HuH-7 (cell line): ENCODE measurements at places on chromosomes 16 and 17.

GRCh38 chr17:79966681-79967080, 69.0 kb downstream of the TBC1D16 start:
- DNase-seq = no peak

DNA sequence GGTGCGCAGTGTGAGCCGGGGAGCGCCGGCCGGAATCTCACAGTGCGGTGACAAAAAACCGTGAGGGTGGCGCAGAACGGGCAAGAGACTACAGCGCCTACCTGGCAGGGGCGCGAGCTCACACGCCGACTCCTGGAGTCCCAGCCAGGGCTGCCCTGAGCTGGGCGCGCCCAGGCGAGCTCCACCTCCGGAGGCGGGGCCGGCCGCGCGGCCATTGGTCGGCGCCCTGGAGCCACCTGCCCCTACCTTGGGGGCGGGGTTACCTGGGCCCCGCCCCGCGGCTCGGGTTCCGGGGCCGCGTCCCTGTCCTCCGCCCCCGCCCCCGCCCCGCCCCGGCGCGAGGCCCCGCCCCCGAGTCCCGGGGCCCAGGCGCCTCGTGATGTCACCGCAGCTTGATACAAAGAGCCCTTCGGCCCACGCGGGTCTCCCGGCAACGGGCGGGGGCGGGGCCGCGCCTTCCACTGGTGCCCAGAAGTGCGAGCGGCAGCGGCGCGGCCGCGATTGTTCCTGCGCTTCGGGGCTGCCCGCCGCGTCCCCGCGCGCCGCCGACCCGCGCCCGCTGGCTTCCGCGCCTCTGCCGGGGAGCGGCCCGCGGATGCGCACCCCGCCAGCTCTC, 96.3 kb downstream of the RAB11FIP4 start:
- DNase-seq = peak; percentile 94

- no peak for DNase-seq
These were observed 21.6 kb upstream of the MED9 start for GRCh38 chr17:17455173-17455572.

DNA sequence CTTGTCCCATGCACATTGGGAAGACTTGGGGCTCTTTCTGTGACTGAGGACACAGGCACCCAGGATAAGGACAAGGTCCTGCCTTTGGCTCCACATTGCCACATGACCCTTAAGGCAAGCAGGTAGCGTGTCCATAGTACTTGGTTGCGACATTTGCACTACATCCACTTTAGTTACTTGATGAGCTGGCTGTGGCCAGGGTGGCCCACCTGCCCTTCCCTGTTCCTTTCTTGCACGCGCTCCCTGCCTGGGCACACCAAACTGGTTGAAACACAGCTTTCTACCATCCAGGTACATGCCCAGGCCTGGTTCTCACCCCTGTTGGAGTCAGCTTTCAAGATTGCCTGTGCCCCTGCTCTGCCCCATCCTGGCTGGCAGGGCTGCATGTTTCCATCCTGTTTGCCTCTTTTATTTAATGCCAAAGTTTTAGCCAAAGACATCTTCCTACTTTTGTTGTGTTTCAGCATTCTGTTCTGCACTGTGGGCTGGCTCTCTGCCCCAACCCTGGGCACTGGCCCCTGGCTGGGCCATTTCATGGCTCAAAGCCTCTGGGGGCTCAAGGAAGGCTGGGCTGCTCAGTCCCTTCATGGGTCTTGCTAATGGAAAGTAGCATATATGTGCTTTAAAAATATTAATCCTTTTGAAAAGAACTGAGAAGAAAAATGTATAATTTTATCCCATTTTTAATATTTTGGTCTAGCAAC, 3.2 kb downstream of the B3GNT9 start:
- no peak for DNase-seq

DNA sequence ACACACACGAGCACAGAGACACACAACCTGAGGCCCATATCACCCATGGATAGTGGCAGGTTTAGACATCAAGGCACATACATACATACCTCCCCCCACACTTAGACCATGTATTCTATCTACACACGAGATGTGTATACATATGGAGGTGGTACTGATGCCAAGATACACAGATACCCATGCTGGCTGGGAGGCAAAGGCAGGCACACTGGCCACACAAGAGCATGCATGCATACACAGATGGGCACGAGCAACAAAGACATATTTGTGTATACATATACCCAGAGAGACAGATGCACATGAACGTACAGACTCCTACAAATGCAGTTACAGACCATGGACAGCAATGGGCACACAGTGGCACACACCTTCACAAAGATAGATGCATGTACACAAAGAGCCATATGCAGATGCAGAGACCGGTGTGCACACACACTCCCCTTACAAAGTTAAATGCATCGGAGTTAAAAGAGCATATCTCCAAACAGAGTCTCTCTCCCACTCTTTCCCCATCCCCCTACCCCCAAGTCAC, 2.0 kb upstream of the C17orf113 start:
- DNase-seq = no peak

DNA sequence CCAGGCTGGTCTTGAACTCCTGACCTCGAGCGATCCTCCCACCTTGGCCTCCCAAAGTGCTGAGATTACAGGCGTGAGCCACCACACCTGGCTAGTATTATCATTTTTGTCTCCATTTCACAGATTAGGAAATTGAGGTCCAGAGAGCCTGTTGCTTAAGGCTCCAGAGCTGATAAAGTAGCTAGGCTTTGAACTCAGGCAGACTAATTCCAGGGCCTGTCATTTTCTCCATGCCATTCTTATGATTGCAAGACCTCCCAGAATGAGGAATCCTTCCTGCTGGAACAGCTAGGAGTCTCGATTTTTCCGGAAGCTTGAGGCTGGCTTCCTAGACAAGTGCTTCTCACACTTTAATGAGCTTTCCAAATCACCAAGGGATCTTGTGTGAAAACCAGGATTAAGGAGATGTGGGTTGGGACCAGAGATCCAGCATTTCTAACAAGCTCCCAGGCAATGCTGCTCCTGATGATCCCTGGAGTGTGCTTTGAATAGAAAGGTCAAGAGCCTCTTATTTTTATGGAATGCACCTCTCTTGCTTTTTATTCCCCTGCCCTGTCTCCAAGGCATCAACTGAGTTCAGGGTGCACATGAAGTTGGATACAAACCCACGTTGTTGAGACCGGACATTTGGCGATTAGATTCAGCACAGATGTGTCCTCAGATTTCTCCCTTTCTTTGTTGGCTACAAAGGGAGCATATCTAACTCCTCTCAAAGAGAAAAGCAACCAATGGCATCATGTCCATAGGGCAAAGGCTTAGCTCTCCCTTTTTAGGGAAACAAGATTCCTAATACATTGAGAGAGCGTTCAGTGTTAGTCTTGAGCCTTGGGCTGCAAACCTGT, 40.3 kb upstream of the FAM20A start:
- DNase-seq = no peak

DNA sequence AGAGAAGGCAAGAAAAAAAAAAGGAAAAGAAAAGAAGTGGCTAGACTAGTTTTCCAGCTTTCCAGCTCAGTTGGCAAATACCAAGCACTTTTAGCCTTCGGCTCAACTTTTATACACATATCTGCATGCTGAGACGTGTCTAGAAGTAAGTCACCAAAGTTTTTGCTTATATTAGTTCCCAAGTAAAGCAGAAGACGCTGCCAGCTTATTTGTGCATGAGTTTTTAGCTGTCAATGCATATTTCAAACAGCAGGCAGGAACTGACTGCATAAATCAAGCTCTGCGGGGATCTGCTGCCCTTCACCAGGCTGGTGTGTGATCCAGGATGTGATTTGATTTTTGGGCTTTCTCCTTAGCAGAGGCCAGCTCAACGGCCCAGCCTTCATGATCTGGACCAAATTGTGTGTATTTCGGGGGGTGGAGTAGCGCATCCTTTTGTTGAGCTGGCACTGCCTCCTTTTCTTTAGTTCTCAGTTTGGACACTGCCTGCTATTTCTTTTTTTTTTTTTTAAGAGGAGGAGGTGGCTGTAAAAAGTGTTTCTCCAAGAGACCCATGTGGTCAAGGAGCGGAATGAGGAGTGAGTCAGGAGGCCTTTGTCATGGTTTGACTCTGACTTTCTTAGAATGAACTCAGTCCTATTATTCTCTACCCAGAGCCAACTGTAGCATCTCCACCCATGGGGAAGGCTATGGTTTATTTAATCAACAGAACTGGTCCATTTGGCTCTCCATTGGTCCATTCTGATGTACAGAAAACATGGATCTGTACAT, 162.6 kb upstream of the XYLT1 start:
- DNase-seq = no peak

GRCh38 chr17:83032781-83033180, 46.6 kb upstream of the METRNL start:
- no peak for DNase-seq

DNA sequence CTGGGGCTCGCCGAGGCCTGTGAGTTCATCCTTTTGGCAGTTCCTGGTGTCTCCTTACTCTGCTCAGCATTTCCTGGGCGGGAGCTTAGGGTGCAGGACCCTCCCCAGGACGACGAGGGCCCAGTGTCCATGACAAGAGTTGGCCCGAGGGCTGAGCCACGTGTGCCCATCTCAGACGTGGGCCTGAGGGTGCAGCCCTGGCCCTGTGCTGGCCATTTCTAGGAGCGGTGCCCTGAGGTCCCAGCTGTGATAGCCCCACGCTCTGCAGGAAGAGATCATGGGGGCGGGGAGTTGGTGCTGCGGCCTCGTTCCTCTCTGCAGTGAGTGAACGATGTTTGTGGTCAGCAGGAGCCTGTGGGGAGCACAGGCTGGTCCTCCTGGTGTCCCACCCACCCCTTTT, 6.0 kb upstream of the MC1R start:
- no peak for DNase-seq

DNA sequence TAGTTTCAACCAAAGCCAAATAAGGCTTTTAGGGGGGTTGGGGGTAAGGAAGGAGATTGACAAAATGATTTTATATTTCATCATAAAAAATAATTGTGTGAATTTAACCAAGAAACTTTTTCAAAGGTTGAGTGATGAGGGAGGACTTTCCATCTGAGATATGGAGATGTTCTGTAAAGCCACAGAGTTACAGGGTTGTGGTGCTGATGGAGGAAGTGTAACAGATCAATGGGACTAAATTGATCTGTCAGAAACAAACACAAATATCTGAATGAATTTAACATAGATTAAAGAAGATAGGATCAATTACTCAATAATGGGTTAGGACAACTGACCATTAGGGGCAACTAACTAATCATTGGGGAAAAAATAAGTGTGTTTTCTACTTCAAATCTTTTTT, 14.2 kb upstream of the PIK3R5 start:
- no peak for DNase-seq

- DNase-seq = no peak
These were observed 278.9 kb downstream of the SNX29 start for GRCh38 chr16:12255473-12255872.

DNA sequence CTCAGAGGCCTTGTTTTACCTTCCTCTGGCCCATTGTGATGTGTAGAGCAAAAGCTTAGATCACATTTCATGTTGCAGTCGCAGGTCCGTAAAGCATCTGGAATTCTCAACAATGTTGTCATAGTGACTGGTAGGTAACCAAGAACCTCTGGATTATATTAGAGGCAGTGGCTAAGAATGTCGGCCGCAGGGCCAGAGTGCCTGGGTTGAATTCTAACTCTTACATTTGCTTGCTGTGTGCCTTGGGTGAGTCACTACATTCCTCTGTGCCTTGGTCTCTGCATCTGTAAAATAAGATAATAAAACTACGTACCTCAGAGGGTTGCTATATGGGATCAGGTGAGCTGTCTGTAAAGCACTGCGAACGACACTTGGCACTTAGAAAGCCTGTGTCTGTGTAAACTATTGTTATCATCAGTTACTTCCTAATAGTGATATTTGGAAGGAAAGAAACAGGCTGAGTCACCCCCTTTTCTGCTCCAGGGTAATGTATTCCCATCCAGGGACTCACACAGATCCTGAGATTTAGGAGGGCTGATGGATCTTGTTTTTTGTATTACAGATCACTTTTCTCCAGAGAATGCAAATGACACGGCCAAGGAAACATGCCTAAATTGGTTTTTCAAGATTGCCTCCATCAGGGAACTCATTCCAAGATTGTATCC, 52.2 kb downstream of the VPS35L start:
- DNase-seq = no peak

DNA sequence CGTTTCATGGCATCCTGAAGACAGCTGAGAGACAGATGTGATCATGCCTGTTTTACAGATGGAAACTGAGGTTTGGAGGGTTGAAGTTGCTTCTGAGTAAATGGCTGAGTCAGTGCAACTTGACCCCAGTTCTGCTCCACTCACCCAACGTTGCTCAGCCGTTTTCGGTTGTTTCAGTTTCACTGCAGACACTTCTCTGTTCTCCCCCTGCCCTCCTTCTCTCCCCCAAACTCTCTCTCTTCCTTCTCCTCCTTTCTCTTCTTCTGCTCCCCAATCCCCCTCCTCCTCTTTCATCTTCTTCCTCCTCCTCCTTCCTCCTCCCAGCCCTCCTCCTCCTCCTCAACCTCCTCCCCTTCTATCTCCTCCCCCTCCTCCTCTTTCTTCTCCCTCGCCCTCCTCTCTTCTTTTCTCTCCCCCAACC, 9.4 kb upstream of the CEP20 start:
- DNase-seq = no peak

GRCh38 chr17:975371-975915, 4.1 kb downstream of the NXN start:
- no peak for DNase-seq

- no peak for DNase-seq
These were observed 48.8 kb upstream of the DLX4 start for GRCh38 chr17:49920030-49920769.

- DNase-seq = no peak
These were observed 382.4 kb downstream of the SNX29 start for GRCh38 chr16:12358898-12359297.

- no peak for DNase-seq
These were observed at the start of gene MT1H for GRCh38 chr16:56669005-56669839. MT1H (plus strand) TSS chr16:56669814; CDS start chr16:56669885, 71 bp downstream.

DNA sequence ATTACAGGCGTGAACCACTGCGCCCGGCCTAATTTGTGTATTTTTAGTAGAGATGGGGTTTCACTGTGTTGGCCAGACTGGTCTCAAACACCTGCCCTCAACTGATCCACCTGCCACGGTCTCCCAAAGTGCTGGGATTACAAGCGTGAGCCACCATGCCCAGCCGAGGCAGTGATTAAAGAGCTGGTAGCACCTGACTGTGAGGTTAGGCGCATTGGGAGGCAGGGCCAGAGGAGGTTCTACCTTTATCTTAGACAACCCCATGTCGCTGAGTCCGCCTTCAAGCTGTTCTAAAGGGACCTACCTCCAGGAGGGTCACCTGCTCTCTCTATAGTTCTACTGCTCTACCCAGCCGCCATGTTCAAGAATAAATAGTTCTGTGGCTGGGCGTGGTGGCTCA, 8.1 kb downstream of the RSL1D1 start:
- DNase-seq = no peak

DNA sequence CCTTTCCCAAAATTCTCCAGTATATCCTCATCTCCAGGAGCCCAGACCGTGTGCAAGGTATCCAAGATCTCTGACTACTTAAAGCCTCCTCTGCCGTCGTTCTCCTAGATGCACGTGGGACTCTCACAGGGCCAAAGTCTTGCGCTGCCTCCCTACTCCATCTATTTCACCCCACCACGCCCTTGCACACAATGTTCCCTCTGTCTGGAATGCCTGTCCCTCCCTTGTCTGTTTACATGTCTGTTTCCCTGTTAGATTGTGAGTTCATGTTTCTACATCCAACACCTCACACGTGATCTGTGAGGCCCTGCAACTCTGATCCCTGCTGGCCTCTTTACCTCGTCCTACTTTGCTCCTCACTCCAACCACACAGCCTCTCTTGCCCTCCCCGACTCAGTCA, 4.9 kb upstream of the FZD2 start:
- peak; percentile 52 for DNase-seq
